ENCODE measurements at places on chromosomes 7 and 10.

- DNase-seq, result no peak
Observed at GRCh38 chr10:99329304-99329553, at the start of gene CNNM1. CNNM1 (plus strand) TSS chr10:99329356; CDS start chr10:99329388, 32 bp downstream.

- DNase-seq, result peak; percentile 27
Observed at GRCh38 chr10:104045151-104046089, 40.3 kb downstream of the COL17A1 start.

- DNase-seq, result no peak
Observed at GRCh38 chr7:91692800-91693199, 187.7 kb downstream of the MTERF1 start.

GRCh38 chr10:76133597-76134255 is 702.3 kb downstream of the LRMDA start:
- DNase-seq, result no peak

DNA sequence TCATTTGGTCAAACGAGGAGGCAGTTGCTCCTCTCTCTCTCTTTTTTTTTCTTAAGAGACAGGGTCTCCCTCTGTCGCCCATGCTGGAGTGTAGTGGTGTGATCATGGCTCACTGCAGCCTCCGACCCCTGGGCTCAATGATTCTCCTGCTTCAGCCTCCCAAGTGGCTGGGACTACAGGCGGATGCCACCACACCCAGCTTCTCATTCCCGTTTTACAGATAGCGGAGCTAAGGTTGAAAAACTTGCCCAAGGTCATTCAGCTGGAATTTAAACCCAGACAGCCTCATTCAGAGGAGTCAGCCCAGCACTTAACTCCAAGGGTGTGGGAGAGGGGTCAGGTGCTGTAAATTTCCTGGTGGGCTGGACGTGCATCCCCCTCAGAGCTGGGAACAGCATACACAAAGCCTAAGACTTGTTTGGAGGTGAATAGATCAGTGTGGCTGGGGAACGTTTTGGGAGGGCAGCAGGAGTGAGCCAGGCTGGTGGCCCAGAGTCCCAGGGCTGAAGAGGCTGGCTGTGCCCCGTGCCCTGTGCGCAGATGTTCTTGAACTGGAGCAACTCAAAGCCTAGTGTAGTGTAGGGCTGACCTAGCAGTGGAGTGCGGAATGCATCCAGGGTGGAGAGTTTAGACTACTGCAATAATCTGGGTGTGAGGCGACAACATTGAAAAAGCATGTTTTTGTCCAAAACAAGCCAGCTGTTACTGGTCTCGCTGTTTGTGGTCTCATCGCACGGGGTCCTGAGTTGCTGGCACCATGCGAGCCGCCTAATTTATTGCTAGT is 2.3 kb downstream of the HTRA1 start:
- no peak for DNase-seq

- DNase-seq, result peak; percentile 66
Observed at GRCh38 chr7:94396037-94396431, 1.3 kb downstream of the COL1A2 start.

GRCh38 chr7:121139427-121139826 is 150.9 kb downstream of the CPED1 start:
- DNase-seq, result no peak

- peak; percentile 47 for DNase-seq
Observed at GRCh38 chr7:84218681-84219080, 24.1 kb upstream of the SEMA3A start.

DNA sequence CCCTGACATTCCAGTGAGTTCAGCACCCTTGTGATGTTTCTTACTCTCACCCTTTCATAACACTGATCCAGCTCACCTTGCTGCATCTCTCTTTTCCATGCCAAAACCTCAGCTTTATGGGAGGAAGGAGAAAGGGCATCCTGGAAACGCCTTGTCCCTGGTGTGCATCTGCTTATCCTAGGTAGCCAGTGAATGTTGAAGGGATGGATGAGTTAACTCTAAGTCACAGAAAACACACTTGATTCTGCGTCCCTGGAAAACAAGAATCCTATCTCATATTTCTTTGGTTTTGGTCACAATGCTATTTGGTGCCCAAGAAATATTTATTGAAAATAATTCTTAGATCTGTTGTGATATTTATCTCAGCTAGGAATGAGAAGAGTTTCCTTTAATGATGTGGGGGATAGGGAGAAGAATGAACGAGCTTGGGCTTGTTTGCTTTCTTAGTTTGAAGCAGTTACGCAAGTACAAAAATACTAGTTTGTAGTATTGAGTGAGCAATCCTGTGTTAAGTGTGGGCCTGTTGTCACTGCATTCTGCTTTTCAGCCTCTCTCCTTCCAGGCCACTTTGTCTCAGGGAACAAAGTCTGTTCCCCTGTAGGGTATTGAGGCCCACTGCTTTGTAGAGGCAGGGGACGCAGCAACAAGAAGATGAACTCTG is 126.5 kb downstream of the ARID5B start:
- no peak for DNase-seq

DNA sequence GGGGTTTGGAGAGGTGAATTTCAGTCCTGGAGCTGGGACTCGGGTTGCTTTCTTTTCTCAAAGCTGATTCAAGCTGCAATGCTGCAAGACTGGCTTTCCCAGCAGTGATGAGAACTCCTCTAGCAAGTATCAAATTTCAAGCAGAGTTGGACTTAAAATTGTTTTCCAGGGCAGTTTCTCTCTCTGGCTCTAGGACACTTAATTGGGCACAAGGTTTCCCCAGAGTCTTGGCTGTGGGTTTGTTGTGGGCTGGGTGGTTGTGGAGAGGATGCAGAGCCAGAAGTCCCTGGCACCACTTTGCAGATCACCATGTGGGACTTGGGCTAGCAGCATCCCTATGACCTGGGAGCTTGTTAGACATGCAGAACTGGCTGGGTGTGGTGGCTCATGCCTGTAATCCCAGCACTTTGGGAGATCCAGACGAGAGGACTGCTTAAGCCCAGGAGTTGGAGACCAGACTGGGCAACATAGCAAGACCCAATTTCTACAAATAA is 16.8 kb downstream of the AKR1B15 start:
- no peak for DNase-seq

DNA sequence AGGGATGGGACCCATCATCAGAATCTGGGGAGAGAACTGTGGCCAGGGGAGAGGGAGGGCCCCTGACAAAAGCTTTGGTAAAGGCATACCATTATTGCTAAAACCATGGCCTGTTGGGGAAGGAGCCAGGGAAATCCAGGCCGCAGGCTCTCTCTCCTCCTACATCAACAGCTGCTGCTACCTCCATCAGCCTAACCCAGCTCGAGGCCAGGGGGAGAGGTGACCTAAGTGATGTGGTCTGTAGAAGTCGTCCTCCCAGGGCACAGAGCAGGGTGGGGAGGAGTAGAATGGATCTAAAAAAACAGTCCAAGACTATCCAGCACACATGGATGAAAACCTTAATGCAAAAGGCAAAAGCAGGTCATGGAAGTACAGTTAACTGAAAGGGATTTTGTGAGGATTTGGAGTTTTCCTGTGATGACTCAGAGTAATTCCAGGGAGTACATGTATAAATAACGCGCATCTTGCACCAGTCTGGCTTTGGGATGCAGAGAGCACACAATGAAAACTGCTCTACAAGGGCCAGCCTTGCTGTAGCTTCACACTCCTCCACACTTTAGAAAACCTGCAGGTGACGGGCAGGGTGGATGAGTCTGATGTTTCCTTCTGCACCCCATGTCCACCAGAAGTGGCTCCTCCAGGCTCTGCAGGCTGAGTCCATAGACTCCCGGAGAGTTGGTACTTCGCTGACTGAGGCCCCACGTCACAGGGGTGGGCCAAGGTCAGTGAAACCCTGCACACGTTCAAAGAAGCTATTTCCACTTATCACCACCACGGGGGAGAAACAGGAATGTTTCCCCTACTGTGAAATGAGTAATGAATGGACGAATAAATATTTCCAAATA is 38.5 kb upstream of the MSMB start:
- no peak for DNase-seq

- DNase-seq, result no peak
Observed at GRCh38 chr10:99888622-99889021, 106.2 kb downstream of the ABCC2 start.

DNA sequence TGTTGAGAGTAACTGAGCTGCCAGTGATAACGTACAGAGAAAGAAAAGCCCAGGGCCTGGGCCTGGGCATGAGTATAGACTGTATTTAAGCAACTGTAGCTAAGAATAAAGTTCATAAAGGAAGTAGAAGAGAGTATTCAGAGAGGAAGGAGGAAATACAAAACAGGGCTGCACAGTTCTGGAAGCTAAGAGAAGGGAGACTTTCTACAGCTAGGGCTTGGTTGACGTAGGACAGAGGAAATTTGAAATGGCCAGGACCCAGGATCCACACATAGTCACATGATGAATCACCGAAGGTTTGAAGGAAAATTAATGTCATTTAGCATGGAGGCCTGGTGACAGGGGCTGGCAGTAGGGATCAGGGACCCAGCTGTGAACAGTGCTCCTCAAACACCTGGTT is 66.7 kb downstream of the ARL4A start:
- no peak for DNase-seq

GRCh38 chr10:128052696-128053095 is 73.5 kb downstream of the MKI67 start:
- no peak for DNase-seq

- peak; percentile 52 for DNase-seq
Observed at GRCh38 chr7:106045586-106045985, 66.5 kb downstream of the SYPL1 start.

DNA sequence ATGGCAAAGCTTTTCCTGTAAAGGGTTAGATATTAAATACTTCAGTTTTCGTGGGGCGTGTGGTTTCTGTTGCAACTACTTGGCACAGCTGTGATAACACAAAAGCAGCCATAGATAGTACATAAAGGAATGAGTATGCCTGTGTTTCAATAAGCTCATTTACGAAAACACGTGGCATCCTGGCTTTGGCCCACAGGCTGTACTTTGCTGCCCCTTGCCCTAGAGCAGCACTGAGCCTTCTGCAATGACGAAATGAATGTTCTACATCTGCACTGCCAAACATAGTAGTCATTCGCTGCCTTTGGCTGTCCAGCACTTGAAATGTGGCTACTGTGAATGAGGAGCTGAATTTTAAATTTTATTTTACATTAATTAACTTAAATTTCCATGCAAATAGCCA is 376.2 kb upstream of the TPK1 start:
- no peak for DNase-seq

DNA sequence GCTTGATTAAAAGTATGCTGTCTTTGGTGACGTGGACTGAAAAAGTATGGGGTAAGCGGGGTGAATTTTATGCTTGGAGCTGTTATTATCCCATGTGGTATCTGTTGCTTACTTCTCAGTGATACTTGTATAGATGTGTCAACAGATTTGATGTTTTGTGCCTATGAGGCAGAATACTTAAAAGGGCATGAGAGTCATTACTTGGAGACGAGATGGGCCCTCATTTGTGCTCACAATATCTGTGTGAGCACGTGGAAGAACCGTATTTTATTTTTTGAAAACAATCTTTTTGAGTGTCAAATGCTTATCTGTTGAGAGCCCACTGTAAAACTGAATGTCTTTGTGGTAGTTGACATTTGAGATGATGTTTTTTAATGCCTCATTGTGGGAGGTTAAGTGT is 281.9 kb downstream of the EXOC4 start:
- no peak for DNase-seq

DNA sequence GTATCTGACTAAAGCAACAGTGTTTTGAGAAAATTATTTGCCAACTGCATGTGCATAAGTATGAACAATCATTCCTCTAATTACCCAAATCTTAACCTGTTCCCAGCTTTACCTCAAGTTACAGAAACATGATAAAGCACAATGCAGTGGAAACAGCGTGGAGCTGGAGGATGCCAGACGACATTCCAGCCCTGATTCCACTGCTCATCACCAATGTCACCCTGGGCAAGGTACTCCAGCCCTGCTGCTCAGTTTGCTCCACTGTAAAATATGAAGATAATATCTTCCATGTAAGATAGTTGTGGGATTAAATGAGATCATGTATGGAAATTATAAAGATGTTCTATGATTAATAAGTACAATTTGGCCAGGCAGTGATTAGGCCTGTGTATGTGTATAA is 50.4 kb upstream of the ODAD2 start:
- DNase-seq, result no peak

GRCh38 chr10:107619139-107619538 is 454.6 kb upstream of the SORCS1 start:
- DNase-seq, result no peak

DNA sequence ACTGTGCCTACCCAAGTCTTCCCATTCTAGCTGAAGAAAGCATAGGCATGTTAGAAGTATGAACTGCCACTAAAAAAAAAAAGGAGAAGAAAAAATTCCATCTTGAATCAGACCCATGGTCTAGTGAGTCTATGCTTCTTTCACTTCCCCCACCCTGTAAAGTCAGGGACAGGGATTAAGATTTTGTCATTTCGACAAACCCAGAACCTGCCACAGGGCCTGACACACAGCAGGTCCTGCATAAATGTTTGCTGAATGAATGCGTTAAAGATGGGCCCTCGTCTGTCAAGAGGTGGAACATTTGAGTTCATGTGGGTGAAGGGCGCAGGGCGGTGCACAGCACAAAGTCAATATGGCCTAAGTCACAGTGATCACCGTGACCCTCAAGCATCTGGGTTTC is 4.9 kb downstream of the HIPK2 start:
- no peak for DNase-seq

DNA sequence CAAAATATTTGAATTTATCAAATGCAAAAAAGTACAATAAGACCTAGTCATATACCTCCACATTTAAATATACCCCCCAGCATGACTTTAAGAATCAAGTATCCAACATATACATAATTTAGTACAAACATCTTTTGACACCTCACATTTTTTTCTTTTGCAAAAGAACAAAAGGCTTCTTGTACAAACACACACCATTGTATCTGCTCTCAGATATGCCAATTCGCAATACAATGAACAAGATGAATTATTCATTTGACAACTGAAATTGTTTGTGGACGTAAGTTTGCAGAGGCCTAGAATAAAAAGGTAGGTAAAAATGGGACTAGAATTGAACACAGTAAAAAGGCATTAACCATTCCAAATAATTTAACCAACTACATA is 154.4 kb downstream of the CACNA2D1 start:
- no peak for DNase-seq

- no peak for DNase-seq
Observed at GRCh38 chr7:40826411-40827221, 691.8 kb downstream of the SUGCT start.

DNA sequence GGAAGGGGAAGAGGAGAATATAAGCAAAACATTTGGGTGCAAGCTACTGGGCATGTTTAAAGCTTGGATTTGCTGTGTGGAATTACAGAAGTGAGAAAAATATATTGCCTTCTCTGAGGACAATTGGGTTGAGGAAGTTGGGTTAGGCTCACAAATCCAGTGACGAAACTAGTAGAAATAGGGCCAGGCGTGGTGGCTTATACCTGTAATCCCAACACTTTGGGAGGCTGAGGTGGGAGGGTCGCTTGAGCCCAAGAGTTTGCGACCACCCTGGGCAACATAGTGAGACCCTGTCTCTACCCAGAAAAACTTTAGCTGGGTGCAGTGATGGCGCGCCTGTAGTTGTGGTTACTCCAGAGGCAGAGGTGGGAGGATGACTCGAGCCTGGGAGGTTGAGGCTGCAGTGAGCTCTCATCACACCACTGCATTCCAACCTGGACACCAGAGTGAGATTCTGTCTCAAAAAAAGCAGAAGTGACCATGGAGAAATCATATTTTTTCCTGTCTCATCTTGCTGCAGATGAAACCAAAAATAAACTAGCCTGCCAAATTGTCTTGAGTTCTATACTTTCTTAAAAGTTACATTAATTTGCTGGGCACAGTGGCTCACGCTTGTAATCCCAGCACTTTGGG is 22.4 kb downstream of the NRBF2 start:
- no peak for DNase-seq

- no peak for DNase-seq
Observed at GRCh38 chr7:35726654-35727053, 31.7 kb upstream of the HERPUD2 start.

Data from fibroblast of skin of left quadriceps (primary cell).